Brain microvascular endothelial cell (primary cell): ENCODE measurements at places on chromosomes 3 and 15.
A peak's percentile ranks its signal among the peaks of the same experiment; 100 is the strongest.

GRCh38 chr3:32423956-32424557, 32.4 kb downstream of the CMTM7 start:
- no peak for DNase-seq

- peak; percentile 60 for DNase-seq
These were observed 27.7 kb downstream of the PTX3 start for GRCh38 chr3:157464321-157464720.

DNA sequence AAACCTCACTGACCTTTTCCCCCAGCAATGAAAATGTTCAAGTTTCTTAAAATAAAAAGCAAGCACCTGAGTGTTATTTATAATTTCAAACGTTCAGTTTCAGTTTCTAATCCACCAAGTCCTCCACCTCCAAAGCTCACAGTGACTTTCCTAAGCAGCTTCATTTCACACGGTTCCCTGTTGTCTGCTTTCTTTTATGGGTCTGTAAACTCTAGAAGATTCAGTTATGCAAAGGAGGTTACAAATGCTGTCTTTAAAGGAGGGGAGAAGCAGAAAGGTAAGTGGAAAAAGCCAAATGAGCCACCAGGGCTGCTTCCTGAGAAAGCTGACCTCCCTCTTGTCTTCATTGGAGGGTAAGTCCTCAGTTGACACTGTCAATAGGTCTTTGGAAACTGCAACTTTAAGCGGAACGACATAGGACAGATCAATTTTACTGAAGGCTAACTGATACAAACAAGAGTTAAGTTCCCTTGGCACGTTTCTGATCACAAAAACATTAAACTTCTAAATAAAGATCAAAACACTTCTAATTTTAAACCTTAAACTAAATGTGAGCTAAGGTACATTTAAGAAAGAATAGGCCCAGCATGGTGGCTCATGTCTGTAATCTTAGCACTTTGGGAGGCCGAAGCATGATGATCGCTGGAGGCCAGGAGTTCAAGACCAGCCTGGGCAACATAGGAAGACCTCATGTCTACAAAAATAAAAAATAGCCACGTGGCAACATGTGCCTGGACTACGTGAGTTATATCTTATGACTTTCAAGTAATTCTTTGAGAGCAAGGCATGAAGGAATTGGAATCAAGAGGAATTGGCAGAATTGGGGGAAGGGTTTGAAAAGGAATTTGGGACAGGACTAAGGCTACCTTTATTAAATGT, 151.9 kb upstream of the UBE2E1 start:
- DNase-seq: no peak

GRCh38 chr15:91593653-91594052, 259.9 kb upstream of the SLCO3A1 start:
- no peak for DNase-seq

- DNase-seq: no peak
These were observed 362.3 kb downstream of the NR2F2 start for GRCh38 chr15:96692826-96693225.

GRCh38 chr3:16187213-16187790, 12.8 kb downstream of the GALNT15 start:
- no peak for DNase-seq

DNA sequence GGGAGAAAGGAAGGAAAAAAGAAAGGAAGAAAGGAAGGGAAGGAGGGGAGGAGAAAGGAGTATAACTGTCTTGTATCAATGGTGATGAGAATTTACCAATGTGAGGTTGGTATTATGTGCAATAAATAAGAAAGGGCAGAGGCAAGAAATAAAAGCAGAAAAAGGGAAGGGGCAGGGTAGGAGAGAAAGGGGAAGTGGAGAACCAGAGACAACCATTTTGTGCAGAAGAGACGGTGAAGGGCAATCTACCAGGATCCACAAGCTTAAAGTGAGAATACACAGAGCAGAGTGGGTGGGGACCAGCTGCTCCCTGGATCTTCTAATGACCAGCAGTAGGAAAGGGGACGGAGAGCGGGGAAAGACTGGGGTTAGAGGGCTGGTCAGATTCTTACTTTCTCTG, 106.9 kb upstream of the SLCO2A1 start:
- DNase-seq: no peak

GRCh38 chr3:126100634-126101301, 16.8 kb upstream of the SLC41A3 start:
- no peak for DNase-seq

DNA sequence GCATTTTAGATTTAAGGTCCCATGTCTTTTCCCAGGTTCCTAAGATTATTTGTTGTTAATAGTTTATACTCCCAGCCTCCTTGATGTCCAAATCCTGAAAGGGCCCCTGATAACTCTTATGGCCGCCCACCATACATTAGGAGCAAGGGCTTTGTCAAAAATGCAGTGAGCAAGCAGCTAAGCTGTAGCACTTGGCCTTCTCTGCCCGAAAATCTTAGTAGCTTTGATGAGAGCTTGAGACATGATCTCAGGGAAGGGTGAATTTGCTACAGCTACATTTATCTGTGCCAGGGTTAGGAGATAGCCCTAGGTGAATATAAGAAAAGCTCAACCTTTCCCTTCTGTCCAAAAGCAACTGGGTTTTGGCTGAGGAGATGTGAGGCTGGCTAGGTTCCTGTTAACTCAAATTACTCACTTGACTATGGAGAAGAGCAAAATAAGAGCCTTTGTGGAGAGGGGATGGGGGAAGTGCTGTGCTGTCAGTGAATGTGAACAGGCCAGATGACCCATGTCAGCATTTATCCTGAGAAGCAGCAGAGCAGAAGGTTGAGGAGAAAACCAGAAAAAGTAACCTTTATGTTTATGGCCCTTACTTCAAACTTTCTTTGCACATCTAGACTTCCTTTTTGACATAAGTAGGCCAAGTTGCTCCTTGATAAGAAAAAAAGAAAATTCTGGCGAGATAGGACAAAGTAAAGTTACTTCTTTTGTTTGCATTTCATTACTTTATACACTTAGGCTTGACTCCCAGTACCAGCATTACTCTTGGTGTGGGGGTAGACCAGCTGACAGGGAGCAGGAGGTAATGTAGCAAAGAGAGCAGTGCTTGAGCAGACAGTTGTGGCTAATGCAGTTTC, 21.1 kb downstream of the MAPK6 start:
- no peak for DNase-seq

GRCh38 chr3:127857333-127857732, 35.0 kb upstream of the MGLL start:
- DNase-seq: no peak

GRCh38 chr15:89416339-89417183, 79.8 kb downstream of the RHCG start:
- DNase-seq: peak; percentile 68

- DNase-seq: no peak
These were observed 802 bp downstream of the RCN2 start for GRCh38 chr15:76932135-76932966.

DNA sequence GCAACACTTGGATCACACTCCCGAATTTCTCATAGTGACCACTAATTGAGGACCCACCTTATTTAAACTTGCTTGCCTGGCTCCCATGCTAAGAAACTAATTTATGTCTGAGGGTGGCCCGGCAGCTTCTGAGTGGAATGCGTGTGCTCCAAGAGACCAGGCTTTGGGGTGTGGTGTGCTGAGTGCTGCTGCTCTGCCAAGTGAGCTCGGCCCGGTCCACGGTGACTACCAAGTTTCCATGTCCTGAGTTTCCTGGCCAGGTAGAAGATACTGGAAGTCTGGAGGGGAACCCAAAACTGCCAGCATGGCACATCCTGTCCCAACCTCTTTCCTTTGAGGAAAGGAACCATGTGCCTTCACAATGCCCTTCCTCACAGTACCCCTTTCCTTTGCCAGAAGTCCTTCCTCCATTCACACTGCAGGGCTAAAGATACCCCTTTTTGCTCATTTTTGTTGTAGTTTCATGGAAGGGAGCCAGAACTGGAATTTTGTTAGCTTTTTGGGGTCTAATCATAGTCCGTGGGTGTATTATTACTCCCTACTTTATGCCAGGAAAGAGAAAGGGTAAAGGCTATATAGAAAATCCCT, 59.1 kb upstream of the ACAD9 start:
- DNase-seq: no peak

DNA sequence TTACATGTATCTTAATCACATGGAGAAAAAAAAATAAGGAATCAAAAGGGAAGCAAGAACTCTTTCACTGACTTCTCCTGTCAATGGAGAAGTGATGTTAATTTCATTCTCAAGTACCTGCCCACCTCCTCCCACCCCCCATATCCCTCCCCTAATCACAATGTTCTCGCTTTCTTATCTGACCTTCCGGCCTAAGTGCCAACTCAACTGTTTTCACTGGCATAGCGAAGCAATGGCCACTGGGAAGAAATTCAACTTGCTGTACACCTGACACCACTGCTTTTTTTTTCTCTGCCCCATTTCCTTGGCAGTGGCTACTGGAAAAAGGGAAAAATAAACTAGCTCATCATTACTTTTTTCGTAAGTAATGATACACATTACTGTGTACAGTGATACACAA, 3.8 kb downstream of the SGO1 start:
- no peak for DNase-seq

DNA sequence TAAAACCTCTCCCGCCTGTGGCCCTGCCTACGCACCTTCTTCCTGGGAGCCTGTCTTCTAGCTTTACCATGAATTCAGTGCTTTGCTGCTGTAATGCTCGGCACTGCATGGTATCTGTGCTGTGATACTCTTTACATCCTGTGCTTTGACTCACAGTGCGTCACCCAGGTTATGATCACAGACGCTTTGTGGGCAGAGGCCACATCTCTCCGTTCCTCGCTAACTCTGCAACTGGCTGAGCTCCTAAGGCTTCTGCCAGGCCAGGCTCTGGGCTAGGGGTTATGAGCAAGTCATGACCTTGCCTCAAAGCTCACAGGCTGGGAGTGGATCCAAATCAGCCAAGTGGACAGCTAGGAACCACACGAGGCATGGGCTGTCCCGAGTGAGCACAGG, 23.2 kb downstream of the SPTBN5 start:
- peak; percentile 80 for DNase-seq

DNA sequence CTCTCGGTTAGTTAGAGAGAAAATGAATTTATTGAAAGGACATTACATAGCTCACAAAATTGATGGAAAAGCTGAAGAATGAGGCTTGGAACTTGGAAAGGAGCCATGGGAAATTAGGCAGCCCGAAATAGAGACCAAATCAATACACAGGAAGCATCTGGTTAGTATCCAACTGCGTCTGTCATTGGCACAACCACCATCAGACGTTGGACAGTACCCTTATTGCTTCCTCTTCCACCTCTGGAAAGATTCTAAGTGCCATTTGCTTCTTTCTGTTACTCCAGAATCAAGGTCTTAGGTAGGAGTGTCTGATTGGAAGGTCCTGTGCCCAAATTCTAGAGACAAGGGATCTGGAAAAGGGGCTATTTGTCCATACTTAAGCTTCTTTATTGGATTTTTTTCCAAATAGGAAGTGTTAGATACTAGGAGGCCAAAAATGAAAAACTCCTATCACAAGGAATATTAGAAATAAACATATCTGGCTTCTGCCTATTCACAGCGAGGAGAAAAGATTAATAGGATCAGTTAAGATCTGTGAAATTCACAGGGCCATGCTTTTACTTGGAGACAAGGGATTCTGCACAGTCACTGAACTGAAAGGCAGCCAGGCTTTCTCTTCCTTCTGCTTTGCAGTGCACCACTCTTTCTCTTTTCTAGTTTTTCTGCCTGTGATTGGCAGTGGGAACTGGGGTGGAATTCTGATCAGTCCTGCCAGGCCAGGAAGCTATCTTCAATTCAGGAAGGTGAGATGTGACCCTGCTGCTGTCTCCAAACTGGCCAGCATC, 10.7 kb upstream of the HACD2 start:
- no peak for DNase-seq

DNA sequence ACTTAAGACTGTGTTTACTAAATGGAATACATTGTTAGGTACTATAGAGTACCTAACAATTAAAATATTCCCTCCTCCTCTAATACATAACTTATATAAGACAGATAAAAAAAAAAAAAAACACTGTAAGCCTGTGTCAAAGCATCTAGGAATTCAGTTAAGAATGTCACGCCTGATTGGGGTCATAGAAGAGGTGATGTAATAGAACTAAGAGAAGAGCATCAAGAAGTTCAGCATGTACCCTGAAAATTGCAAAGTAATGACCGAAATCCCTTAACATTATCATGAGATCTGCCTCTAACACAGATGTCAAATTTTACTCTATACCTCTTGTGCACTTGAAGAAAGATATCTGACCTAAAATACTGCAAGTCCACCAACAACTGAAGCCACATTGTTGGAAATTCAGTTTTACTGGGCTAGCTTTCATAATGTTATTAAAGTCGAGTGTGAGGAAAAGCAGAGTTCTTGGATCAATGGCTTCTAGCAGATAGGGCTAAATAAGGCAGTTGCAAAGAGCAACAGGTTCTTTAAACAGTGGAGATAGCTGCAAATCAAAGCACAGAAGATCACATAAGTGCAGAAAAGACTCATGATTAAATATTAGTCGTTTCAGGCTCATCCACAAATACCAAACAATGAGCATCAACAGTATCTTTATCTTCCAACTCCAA, 75.0 kb downstream of the TBL1XR1 start:
- DNase-seq: no peak

DNA sequence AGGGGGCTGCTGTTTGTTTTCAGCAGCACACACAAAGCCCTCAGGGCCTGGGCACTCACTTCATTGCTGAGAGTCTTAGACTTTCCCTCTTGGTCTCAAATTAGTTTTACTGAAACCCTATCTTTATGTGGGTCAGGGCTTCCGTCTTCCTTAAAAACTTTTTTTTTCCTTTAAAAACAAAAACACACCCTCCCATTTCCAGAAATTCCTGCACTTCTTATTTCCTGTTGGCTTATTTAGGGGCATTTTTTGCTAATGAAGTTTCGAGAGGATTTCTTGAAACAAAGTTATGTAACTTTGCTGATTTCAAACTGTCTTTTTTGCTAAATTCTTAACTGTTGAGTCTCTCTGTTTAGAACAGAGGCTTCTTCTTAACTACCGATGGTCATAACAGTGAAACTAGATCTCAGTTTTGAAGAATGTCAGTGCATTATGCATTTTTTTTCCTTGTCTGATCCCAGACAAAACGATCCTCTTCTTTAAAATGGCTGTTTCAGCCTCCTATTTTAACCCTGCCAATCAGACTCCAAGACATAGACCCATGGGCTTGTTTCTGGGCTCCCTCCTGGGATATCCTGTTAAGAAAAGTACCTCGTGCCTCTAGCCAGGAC, 23.3 kb downstream of the ANAPC13 start:
- peak; percentile 29 for DNase-seq
